Chondrocyte (in vitro differentiated cells): ENCODE measurements at places on chromosomes 7 and 10.

GRCh38 chr7:88401009-88401623 lies 94.4 kb upstream of the STEAP4 start:
- DNase-seq, result no peak

DNA sequence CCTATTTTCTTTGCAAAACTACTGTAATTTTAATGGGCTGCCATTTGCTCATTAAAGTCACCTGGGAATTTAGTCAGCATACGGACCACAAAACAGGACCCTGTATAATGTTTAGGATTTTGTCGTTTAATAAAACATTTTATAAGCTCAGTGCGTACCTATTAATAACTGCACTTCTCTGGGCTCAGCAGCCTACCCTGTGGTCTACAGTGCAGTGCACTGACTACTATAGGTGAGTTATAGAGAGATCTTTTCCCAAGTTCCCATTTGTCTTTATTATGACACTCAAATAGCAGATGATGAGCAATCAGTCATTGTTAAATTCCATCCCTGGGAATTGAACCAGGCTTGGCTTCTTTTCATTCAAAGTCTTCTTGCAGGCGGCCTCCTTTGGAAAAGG lies 433.4 kb upstream of the NFE2L3 start:
- DNase-seq, result no peak

DNA sequence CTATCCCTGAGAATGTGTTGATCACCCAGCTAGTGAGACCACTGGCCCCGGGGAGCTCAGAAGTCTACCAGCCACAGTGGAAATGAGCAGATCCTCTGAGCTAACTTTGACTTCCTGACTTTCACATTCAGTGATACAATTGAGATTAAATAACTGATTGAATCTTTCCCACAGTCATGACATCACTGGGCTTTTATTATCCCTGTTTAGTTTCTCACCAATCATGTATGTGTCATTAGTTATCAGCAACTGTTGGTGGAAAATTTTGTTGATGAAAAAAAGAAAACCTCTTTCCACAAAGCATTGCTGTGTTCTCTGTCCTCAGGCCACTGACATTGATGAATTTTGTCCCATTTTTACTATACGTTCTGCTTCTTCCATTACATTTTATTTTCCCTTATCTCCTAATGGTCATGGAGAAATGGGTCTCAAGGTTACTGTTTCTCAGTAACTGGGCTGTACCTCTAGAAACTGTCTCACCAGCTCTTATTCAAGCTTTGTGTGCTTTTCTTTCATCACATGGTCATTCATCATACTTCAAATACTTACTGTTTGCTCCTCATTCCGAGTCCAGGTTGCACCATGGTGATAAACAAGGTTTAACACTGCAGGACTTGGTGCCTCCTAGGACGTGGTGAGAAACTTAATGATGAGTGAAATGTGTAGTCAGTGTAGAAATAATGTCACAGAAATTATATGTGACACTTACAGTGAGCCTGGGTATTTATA lies 304.7 kb downstream of the CDK14 start:
- DNase-seq, result no peak

- peak; percentile 93 for DNase-seq
Observed at GRCh38 chr7:1019789-1020610, 24.3 kb upstream of the GPR146 start.

DNA sequence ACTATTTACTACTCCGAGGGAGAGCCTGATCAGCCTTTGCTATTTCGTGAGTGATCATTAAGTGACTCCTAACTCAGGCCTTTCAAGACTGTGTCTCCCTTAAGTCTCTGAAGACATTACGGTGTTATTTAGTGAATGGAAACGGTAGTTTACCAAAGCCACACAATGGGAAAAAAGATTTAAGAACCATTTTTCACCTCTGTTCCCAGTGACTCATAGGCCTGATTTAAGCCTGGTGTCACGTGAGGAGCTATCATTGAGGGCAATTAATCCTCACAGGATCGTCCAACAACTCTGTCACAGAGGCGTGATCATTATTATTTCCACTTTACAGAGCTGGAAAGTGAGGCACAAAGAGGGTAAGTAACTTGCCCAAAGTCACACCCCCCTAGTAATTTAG lies 20.3 kb downstream of the C10orf90 start:
- DNase-seq, result no peak

DNA sequence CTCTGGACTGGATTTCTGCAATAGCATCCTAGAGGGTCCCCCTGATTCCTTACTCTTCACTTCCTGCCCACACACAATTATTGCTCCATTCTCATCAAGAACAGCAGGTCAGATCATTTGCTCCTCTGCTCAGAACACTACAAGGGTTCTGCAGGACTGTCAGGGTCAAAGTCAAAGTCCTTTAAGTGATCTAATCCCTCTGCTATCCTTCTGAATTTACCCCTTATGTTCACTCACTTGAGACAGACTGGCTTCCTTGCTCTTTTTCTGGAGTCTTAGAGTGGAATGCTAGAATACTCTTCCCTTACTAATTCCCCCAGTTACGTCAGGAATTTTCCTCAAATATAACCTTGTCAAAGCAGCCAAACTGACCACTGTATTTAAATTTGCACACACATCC lies 7.5 kb upstream of the POT1 start:
- no peak for DNase-seq

- no peak for DNase-seq
Observed at GRCh38 chr10:69969977-69970376, 82.7 kb upstream of the MACROH2A2 start.

DNA sequence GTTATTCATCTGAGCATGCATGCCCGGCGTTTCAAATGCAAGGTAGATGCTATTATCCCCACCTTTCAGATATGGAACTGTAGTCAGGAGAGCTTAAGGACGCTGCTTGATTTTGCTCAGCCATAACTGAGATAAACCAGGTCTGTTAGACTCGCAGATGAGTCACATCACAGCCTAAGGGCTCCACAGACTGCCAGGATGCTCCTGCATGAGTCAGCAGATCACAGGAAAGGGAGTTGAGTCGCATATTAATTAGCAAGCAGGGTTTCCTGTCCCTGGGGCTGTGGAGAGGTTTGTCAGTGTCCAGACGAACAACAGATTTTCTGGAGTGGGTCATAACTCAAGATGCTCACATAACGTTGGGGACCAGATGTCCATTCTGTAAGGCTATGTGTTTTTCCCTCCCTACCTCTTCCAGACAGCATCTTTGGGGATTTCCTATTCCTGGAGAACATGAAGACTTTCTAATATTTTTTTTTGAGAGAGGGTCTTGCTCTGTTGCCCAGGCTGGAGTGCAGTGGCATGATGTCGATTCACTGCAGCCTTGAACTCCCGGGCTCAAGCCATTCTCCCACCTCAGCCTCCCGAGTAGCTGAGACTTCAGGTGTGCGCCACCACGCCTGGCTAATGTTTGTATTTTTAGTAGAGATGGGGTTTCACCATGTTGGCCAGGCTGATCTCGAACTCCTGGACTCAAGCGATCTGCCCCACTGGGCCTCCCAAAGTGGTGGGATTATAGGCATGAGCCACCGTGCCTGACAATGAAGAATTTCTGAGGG lies 36.7 kb downstream of the PFKFB3 start:
- peak; percentile 30 for DNase-seq

DNA sequence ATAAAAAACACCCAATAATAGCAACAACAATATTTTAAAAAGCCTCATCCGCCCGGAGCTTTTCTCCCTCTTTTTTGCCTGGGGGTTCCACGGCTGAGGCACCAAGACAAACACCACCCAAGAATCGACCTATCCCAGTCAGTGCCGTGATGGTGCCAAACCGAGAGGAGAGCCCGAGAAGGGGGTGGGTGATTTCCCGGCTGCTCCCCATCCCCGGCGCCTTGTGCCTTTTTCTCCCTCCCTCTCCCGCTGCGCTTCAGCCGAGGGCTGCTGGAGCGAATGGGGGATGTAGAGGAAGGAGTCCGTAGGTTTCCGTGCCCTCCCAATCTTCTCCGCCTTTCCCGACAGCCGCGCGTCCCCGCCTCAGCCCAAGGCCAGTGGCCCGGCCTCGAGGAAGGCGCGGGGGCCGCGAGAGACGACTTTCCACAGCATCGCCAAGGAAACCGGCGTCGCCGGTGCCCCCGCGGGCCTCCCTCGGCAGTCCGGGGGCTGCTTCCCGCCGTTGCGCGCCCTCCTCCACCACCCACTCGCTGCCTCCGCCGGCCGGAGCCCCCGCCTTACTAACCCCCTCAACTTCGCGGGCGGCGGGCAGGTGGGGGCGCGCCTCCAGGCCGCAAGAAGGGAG lies 1.3 kb downstream of the EGR2 start:
- no peak for DNase-seq

DNA sequence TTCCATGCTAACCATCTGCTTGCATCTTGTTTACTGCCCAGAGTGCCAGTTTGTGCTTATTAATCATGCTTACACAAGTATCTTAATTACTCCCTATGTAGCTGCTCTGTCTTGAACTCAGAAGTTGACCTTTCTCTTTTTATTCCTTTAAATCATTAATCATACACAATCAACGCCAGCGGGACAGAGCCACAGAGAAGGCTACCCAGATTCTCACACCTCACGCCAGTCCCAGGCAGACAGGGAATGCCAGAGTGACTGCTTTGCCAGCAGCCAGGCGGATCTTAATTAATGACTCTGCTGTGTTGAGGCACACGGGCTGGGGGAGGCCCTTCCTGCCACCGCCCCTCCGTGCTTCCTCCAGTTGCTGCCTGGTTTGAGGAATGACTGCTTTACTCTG lies 229.4 kb downstream of the LRMDA start:
- no peak for DNase-seq

- DNase-seq, result no peak
Observed at GRCh38 chr7:93146472-93147141, 1.6 kb downstream of the SAMD9L start.

GRCh38 chr7:17971411-17971810 lies 31.1 kb upstream of the SNX13 start:
- DNase-seq, result no peak

- DNase-seq, result no peak
Observed at GRCh38 chr10:29802171-29802570, 167.4 kb upstream of the SVIL start.

DNA sequence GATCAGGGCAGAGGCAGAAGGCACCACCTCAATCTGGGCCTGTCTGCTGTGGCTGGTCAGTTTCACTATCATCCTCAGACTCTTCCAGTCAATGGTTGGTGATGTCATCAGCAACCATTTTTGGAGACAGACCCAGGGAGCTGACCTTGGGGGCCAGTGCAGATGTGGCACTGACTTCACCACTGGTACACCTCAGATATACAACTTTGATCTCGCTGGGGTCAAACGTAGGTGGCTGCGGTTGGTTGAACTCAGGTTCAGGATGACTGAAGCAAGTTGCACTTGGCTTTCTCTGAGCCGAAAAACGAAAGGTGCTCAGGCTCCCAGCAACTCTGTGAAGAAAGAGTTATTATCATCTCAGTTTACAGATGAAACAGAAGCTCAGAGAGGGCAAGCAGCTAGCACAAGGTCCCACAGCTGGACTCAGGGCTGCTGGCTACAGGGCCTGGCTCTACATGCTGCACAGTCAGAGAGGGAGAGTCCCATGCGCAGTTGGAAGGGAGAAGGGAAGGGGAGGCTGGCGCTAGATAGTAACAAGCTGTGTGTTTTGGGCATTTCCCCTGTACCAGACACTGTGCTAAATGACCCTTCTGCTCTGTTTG lies 27.2 kb downstream of the ANKRD16 start:
- DNase-seq, result peak; percentile 30

GRCh38 chr10:101385866-101386658 lies 32.1 kb downstream of the BTRC start:
- DNase-seq, result no peak

DNA sequence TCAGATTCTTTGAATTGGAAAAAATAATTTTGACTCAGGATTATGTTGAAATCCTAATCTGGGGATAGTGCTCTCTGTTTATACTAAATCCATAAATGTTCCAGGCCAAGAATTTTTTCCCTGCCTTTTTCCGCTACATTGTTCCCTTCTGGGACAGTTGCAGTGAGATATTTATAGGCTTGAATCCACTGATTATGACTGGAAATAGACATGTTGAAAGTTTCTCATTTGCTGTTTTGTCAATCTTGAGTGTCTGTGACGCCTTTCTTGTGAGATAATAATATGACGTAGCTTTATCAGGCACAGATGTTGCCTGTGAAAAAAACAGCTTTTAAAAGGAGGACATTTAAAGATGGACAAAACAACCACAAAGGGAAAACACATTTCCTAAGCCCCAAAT lies 155.9 kb downstream of the ARID5B start:
- DNase-seq, result no peak

- DNase-seq, result no peak
Observed at GRCh38 chr10:93703066-93703465, 674 bp upstream of the FRA10AC1 start.

DNA sequence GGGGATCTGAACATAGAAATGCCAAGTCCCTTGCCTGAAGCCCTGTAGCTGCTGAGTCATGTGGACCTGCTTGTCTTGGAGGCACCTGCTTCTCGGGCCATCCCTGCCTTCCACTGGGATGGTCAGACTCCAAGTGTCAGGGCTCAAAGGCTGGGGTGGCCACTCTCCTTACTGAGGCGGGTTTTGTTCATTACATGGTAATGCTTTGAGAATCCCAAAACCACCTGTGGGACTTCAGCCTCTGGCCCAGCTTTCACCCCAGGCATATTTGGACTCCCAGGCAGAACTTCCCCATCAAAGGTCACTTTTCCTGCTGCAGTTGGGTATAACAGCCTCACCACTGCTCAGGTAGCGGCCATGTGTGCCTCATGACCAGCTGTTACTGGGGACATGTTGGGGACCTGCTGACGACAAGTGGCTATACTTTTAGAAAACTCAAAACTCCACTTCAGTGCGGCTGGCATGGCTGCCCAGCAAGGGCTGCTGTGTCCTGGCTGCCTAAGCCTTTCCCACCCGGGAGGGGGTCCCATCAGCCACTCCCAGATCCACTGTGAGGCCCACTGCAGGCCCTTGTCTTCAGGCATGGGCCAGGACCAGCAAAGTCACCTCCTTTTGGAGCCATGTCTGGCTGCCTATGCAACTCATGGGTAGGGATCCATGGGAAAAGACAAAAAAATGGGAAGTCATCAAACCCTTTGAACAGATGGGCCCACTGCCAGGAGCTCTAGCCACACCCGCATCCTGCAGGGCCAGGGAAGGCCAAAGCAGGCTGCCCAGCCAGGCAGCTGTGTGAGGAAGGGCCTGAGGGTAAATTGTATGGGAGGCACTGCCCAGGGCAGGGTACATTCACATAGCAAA lies 96.7 kb downstream of the ARHGAP22 start:
- DNase-seq, result no peak

- no peak for DNase-seq
Observed at GRCh38 chr10:43756341-43756740, 107.7 kb upstream of the ZNF32 start.

- DNase-seq, result no peak
Observed at GRCh38 chr10:86190291-86190690, 176.3 kb downstream of the GRID1 start.
